ENCODE measurements at places on chromosomes 11 and 22.

GRCh38 chr22:36383110-36383581 lies 4.6 kb downstream of the MYH9 start:
- no peak for DNase-seq

DNA sequence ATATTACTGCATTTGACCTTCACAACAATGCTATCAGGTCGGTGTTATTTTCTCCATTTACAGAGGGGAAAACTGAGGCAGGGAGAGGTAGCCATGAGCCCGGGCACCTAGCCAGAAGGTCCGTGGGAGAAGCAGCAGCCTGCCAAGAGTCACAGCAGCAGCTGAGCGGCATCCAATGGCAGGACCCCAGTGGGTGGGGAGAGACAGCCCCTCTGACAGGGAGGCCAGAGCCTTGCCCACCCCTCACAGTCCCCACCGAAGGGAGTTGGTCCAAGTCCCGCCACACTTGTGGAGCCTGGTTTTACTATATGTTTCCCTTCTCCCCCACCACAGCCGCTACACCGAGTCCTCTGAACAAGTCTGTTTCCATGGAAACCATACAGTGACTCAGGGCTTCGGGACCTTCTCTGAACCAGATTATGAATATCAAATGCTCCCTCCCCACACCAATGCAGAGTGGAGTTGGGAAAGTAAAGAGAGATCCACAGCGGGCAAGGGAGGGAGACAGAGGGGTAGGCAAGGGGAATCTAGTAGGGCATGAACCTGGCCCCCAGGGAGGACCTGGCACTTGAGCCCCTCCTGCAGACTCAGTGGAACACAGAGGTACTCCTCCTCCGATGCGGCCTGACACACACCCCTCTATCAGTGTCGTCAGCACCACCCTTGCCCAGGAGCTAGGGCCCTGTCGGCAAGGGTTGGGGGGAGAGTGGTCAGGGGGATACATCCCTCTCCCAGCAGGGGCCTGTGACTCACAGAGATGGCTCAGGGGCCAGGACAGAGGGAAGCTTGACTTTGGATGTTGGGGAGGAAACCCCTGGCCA lies 2.5 kb downstream of the CHST1 start:
- no peak for DNase-seq

- DNase-seq: no peak
Measured at GRCh38 chr11:14095882-14096281, 133.4 kb downstream of the SPON1 start.

DNA sequence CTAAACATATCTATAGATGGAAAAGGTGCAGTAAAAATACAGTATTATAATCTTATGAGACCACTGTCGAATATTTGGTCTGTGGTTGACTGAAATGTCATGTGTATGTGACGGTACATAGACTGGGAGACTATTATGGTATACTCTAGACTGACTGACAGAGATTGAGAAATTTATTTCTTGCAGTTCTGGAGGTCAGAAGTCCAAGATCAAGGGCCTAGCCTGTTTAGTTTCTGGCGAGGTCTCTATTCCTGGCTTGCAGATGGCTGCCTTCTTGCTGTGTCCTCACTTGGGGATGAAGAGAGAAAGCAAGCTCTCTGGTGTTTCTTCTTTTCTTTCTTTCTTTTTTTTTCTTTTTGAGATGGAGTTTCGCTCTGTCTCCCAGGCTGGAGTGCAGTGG lies 7.3 kb upstream of the OSBP2 start:
- DNase-seq: no peak

- DNase-seq: no peak
Measured at GRCh38 chr11:34308913-34309585, 48.8 kb downstream of the ABTB2 start.

GRCh38 chr22:47172771-47173534 lies 410.5 kb downstream of the TBC1D22A start:
- no peak for DNase-seq

GRCh38 chr11:45651841-45652749 lies 13.3 kb downstream of the CHST1 start:
- DNase-seq: no peak

DNA sequence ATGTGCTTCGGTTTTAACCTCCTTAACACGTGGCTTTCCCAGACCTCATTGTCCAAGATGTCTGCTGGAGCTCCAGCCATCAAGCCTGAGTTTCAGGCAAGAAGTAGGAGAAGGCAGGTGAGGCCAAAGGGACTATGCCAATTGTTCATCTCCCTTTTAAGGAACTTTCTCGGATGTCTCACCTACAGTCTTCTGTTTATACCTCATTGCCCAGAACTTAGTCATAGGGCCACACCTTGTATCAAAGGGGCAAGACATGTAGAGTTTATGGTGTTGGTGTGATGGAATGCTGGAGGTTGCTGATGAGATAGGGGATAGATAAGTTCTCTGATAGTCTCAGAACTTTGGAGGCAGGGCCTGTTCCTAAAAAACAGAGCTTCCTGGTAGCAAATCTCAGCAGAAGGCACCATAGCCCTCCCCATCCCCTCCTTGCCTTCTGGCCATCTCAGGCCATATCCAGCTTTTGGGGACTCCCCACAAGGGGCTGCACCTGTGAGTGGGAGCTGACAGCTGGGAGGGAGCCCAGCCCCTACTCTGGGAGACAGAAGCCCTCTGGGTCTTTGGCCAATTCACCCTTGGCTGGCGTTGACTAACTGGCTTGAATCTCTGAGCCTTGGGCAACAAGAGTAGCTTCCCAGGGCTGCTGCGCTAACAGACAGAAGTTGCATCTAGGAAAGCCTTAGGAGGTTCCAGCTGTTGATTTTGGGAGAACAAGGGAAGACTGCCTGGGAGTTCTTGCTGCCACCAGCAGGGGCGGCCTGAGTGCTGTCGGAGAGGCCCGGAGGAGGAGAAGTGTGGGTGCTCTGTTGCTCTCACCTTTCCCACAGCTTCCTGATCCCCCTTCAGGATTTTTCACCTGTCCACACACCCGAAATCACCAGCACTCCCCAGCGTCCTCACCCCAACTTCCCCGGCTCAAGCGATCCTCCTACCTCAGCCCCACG lies 149.8 kb upstream of the THY1 start:
- DNase-seq: no peak

DNA sequence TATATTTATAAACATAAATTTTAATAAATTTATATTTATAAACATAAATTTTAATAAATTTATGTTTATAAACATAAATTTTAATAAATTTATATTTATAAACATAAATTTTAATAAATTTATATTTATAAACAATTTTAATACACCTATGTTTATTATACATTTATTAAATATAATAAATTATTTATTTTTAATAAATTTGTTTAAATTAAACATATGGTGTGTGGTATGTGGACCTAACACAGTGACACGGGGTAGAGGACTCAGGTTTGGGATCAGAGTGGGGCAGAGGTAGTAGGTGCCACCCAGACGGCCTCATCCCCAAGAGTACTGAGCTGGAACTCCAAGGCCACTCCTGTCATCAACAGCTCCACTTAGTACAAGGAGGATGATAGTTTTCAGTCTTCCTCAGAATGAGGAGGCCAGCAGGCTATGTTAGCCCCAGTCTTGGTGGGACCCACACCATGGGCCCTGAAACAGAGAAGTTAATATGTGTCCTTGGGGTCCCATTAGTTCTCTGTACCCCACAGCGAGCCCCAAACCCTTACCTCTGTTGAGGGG lies 46.7 kb upstream of the BID start:
- no peak for DNase-seq

DNA sequence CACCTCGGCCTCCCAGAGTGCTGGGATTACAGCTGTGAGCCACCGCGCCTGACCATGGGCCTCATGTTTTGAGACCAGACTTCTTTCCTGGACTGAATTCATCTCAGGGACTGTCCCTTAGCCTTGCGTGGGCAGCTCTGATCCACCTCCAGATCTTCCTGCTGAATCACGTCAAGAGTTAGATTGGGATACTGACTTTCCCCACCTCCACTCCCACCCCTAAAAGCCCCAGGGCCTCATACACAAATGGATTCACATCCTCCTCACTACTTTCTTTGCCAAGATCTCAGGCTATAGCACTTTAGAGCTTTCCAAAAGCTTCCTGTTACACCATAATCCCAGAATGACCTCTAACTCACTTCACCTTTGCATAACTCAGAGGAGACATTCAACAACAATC lies 12.1 kb downstream of the CCDC87 start:
- DNase-seq: no peak

- no peak for DNase-seq
Measured at GRCh38 chr11:44031549-44031948, 16.2 kb upstream of the ACCSL start.

Measured in stimulated activated CD8-positive, alpha-beta memory T cell treated with anti-CD3 and anti-CD28 coated beads, Interleukin-7, amount 100 ng/mL, for 1 hour (primary cell).